ENCODE measurements at places on chromosomes 1 and 21. TPM values are rescaled to one million over a fixed set of nuclear protein-coding genes. Genes with fewer than 3 reads are reported as not detected.

Gene ADORA1
- 2.0 TPM for total RNA-seq

Gene C1orf226
- total RNA-seq = 0.17 TPM

Gene PLD5
- 0.15 TPM for total RNA-seq

Gene ATP5PF
- total RNA-seq = 67.2 TPM

Gene DAB1
- total RNA-seq = not detected

Measured in smooth muscle cell of trachea (primary cell).